Cardiac fibroblast (primary cell): ENCODE measurements at places on chromosomes 13 and 19.

DNA sequence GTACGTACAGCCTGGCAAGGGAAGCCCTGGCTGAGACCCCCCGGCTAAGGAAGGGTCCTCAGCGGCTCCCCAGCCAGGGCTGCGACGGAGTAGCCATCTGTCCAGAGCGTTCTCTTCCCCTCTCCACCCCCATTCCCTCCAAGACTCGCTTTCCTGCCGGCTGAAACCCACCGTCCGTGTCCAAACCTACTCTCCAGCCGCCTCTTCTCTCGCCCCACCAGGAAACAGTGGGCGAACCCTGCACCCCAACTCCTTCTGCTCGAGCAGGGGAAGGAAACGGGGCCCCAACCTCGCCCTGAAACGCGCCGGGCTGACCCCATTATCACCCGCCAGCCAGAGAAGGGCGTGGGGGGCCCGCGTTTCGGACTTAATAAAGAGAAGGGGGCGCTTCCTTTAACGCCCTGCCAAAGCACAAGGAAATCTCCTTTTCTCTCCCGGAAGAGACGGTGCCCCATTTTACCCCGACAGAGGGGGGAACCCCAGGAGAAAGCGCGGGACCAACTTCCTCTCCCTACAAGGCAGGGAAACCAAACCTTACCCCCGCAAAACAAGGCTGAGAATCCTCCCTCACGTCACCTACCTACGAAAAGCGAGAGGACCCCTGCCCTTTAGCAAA is 2.5 kb downstream of the ZC3H4 start:
- DNase-seq, result no peak

DNA sequence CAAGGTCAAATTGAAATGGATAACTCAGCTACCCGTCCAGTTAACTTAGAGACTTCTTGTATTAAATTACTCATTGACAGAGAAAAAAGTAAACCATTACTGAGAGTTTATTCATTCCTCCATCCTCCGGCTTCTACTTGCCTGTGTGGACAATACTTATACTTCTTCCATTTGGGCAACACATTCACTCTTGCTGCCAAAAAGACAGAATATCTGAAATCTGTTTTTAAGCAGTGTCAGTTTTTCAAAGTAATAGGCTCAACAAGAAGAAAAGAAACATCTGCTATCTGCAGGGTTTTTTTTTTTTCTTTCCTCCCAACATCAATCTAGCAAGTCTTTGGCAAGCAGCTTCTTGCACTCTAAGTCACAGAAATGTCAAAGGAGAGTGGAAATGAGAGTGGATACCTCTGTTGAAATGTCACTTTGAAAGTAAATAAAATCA is 1142.8 kb downstream of the PCDH9 start:
- DNase-seq, result peak; percentile 75

GRCh38 chr13:20495087-20496023 is 30.3 kb downstream of the CRYL1 start:
- DNase-seq, result peak; percentile 83

DNA sequence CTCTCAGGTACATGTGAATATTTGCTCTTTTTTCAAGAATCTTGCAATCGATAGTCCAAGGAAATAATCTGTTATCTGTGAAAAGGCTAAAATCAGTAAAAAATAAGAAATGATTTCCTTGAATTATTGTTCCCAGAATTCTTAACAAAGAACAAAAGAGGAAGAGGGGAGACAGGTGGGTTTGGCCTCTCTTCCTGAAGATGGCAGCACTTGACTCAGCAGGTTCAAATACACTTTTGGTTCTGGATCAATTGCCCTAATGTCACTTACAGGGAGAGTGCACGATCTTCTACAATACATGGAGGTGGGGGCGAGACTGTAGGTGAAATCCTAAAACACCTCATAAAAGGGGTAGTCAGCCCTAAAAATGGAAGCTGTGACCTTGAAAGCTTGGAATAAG is 358.7 kb downstream of the IRS2 start:
- DNase-seq, result no peak

GRCh38 chr19:29128203-29128602 is 84.7 kb downstream of the UQCRFS1 start:
- DNase-seq, result no peak

- no peak for DNase-seq
These were observed 1227.9 kb upstream of the SPRY2 start for GRCh38 chr13:81568824-81569223.

- DNase-seq, result no peak
These were observed 6.2 kb upstream of the SMG9 start for GRCh38 chr19:43760941-43761340.

DNA sequence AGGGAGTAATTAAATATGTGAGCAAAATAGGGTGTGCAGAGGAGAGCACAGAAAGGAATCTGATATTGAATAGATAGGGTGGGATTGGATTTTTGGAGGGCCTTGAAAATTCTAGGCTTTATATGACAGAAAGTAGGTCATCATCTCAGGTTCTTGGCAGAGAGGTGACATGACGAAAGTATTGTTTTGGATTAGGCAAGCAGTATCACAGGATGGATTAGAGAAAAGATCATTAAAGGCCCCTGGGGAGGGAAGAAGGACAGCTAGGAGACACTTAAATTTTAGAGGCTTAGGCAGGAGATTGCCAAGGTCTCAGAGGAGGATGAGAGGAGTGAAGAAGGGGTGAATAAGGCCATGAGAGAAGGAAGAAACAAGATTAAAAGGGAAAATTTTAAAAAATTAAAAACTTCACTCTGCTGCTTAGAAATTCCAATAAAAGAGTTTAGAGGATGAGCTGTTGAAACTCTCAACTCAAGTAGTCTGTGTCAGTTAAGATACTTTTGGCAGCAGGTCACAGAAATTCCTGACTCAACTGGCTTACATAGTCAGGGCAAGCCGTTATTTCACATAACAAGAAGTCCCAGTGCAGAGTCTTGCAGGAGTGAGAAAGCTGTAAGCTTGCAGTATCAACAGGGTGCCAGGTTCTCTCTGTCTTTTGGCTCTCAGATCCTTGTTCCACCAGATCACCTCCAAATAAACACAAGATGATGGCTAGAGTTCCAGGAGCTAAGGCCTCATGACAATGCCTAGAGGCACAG is 8.8 kb downstream of the GPC6 start:
- peak; percentile 47 for DNase-seq

DNA sequence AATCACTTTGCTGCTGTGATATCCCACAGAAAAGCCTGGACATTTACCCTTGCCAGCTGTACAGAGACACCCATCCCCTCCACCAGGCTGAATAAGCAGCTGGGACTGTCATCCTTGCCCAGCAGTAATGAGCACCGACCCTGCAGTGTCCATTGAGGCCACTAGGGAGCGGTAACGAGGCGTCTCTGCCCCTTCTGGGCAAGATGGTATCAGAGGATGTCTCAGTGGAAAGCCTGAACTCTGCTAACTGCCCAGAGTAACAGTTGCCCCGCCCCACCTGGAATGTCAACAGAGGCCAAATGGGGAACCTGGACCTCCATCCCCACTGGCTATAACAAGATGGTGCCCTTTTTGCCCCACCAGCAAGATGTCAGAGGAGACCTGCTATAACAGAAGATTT is 22.8 kb upstream of the CEACAM20 start:
- peak; percentile 16 for DNase-seq

DNA sequence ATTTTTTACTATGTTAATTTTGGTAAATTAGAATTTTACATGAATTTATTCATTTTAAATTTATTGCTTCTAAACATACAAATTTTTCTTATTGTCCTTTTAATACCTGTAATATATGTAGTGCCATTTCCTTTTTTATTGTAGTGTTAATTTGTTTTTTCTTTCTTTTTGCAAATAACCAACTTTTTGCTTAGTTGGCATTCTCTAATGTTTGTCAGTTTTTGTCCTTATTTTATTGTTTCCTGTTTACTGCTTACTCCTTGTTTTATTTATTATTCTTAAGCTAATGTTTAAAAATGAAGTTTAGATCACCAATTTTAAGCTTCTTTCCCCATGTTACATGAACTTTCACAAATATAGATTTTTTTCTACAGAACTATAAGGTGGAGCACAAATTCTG is 516.6 kb downstream of the SLITRK1 start:
- no peak for DNase-seq

DNA sequence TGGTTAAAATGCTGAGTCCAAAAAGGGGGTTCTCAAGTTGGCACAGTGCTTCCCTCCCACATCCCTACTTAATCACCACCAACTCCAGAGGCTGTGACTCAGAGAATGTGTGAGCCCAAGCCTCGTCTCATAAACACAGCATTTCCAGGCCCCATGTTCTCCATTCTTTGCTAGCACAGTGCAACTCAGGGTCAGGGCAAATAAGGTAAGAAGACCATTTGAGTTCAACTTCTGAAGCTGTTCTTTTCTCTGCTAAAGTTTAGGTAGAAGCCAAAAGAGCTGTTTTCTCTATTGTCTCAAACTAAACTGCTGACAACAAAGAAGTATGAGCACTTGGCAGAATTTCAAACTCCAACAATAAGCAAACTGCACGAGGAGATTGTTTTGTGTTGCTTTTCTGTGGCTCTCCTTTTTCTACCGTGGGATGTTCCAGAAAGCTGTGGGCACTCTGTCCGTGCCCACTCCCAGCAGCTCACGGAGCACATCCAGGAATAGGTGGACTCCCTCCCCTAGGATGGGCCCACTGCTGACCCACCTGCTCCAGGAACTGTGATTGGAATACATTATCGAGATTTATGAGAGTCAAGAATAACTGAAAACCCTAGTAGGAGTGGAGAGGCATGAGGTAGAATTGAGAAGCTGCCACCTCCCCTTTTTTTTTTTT is 494.3 kb downstream of the COG6 start:
- DNase-seq, result peak; percentile 91

- DNase-seq, result no peak
These were observed 1.9 kb downstream of the SCEL start for GRCh38 chr13:77537289-77537919.

- peak; percentile 58 for DNase-seq
These were observed 8.3 kb upstream of the CDC42EP5 start for GRCh38 chr19:54481326-54481930.

- DNase-seq, result no peak
These were observed 22.3 kb upstream of the STARD13 start for GRCh38 chr13:33307843-33308242.

DNA sequence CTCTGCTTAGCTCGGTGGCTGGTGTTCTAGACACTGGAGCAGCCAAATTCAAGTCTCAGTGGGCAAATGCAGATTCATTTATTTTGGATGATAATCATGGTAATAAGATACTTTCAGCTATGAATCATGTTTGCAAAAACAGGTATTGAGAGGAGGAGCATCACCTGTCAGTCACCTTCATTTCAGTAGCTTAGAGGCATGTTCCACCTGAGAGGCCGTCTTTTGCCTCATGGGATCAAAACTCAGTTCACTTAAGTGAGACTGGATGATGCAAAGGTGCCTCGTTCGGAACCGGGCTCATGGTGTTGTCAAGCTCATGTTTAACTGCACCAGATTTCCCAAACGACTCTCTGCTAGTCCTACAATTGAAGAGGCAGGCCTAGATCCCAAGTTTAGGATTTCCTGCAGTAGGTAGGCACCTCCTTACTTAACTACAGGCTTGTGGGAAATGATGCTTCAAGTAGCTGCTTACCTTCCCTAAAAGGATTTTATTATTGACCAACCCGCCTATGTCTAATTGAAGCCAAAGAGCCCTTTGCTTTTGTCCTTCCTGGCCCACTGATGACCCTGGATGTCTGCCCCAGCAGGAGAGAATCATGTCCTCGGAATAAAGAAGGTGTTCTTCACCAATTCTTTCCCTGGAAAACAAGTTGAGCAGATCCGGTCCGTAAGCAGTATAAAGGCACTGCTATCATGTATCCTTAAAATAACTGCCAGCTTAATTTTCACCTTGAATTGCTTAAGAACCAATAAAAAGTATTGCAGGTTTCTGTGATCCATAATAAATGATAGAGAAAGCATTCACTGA is 60.0 kb downstream of the ZAR1L start:
- no peak for DNase-seq

GRCh38 chr13:62684359-62684758 is 1268.7 kb upstream of the PCDH20 start:
- DNase-seq, result no peak

DNA sequence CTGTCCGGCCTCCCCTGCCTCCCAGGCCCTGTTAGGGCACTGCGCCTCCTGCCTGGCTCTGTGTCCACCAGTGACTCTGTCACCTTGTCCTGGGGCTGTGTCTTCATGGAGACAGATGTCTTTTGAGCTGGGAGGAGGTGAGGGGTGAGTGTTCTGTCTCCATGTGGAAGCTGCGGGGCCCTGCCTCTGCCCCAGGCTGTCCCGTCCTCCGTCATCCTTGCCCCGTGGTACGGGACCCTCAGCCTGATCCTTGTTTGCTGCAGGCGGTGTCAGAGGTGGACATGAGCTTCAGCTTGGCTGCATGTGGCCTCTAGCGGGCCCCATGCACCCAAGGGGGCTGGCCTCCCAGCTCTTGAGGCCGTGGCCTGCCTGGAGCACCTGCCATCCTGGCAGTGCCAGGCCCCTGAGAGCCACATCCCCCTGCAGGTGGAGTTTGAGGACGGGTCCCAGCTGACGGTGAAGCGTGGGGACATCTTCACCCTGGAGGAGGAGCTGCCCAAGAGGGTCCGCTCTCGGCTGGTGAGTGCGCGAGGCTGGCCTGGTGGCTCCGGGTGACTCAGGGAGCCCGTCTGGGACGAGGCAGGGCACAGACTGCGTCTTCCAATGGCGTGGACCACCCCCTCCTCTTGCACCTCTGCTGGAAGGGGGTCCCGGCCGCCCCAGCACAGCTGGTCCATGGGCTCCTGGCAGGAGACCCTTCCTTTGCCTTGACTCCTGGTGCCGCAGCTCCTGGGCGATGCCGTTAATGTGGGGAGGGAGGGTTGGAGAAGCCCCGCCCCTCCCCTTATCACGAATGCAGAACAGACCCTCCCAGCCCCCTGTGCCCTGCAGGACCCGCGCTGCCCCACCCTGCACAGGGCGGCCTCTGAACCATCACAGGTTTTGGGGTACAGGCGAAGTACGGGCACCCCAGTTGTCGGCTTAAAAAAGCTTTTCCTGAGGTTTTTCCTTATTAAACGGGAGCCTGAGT is 181.3 kb downstream of the KDM4B start:
- no peak for DNase-seq

- DNase-seq, result no peak
These were observed 4.3 kb upstream of the PARP4 start for GRCh38 chr13:24516919-24517318.

DNA sequence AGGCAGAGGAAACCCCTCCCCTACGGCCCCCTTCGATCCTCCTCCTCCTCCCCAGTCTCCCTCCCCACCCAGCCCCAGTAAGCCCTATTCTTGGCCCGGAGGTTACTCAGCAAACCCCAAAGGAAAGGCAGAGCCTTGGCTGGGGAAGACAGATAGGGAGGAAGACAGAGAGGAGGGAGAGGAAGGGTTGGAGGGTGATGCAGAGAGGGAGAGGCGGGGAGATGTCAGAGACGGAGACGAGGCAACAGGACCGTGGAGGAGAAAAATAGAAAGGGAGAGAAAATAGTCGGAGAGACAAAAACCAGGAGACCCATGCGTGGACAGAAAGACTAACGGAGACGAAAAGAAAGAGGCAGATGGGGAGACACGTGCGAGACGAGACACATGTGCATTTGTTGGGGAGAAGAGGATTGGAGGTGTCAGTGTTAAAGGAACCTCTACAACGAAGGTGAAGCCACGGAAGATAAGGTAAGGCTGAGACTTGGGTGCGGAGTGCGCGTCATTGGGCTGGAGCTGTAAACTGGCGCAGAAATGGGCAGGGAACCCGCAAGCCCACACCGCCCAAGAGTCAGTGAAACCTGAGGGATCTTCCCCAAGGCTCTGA is 2.9 kb downstream of the TGFB1 start:
- peak; percentile 42 for DNase-seq
